ENCODE measurements at places on chromosomes 4 and X.

DNA sequence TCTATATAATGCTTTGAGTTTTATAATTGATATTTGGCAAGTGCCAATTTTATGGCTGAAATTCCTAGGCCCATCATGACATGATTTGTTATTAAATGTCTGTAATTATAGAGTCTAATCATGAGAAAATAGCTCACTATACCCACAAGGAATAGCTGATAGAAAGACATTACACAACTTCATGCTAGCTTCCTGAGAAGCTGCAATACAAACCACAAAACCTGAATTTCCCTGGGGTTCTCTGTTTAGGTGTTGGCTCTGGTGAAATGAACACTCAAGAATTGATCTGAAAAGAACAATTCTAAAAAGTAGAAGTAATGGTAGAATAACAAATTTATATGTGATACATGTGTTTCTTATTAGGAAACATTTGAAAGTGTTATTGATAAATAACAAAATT, 169.6 kb downstream of the GASK1B start:
- DNase-seq, result no peak
- H3K27me3 ChIP-seq, result no peaks in the 10 kb centered on the region

DNA sequence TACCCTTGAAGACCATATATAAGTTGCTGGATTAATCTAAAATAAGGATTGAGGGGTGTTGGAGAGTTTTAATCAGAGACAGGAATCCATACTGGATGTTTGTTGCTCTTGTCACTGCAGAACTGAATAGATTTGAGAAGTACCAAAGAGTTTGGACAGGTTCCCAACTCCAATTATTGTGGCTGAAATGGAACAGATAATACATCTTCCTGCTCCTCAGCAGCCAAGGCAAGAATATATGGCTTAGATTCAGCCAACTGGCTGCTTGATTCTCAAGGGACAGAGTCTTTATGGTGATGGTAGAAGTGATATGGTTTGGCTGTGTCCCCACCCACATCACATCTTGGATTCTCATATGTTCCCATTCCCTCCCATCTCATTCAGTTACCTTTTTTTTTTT, 97.0 kb upstream of the PDHA2 start:
- no peaks in the 10 kb centered on the region for H3K4me1 ChIP-seq
- DNase-seq, result no peak
- H3K27ac ChIP-seq, result no peak overlapping the region
- H3K4me3 ChIP-seq, result no peak overlapping the region
- H3K36me3 ChIP-seq, result no peaks in the 10 kb centered on the region

DNA sequence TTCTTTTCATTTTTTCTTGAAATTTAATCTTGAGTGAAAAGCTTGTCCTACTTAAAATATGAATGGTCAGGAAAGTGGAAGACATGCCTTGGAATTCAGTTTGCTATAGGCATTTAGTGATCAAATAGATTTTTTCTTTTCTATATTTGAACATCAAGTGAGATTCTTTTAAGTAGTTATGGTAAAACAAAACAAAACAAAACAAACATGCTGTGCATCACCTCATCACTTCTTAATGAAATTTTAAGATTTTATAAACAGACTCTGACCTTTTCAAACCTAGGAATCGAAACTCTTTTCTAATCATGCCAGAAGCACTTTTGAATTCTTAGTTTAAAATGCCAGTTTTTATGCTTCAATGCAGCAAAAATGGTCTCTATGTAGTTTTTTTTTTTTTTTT, 62.8 kb downstream of the CNKSR2 start:
- H3K36me3 ChIP-seq, result no peaks in the 10 kb centered on the region
- H3K27me3 ChIP-seq, result no peaks in the 10 kb centered on the region
- H3K4me1 ChIP-seq, result no peaks in the 10 kb centered on the region
- H3K27ac ChIP-seq, result no peak overlapping the region
- DNase-seq, result no peak

GRCh38 chr4:7629501-7630254, 194.9 kb upstream of the PSAPL1 start:
- no peaks in the 10 kb centered on the region for H3K27me3 ChIP-seq
- H3K4me1 ChIP-seq, result no peaks in the 10 kb centered on the region
- no peak for DNase-seq
- H3K27ac ChIP-seq, result no peak overlapping the region
- no peaks in the 10 kb centered on the region for H3K36me3 ChIP-seq

DNA sequence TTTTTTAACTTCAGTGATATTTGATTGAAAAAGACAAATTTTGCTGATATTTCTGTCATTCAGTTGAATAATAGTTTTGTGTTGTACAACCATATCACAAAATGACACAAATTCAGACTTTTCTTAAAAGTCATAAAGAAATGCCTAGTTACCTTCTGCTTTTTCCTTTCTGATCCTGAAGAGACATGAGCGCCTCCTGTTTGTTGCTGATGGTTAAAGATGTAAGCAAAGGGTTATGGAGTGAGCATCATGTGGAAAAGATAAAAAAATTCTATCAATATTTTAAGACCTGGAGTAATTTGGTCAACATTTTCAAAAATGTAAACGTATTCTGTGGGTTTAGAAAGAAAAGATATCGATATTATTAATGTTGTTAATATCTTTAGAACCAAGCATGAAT, 669.9 kb upstream of the NR3C2 start:
- no peaks in the 10 kb centered on the region for H3K36me3 ChIP-seq
- no peaks in the 10 kb centered on the region for H3K4me1 ChIP-seq
- H3K27ac ChIP-seq, result no peak overlapping the region

DNA sequence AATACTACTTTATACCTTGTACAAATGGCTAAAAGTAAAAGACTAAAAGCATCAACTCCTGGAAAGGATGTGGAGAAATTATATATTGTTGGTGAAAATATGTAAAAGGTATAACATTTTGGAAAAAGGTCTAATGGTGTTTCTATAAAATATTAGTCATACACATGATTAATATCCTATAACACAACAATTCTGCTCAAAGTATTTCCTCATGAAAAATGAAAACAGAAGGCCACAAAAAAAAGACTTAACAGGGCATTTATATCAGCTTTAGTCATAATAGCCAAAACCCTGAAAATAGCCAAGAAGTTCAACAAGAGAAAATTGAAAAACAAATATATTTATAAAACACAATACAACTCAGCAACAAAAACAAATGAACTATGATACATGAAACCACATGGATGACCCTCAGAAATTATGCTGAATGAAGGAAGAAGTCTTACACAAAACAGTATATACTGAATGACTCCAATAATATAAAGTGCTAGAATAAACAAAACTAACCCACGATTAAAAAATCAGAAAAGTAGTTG, 38.8 kb downstream of the TBCK start:
- H3K36me3 ChIP-seq, result peaks cover 13% of the 10 kb centered on the region
- no peaks in the 10 kb centered on the region for H3K27me3 ChIP-seq

- no peaks in the 10 kb centered on the region for H3K4me1 ChIP-seq
- H3K27ac ChIP-seq, result no peak overlapping the region
- H3K27me3 ChIP-seq, result no peaks in the 10 kb centered on the region
Observed at GRCh38 chrX:136736690-136737089, 44.0 kb downstream of the ARHGEF6 start.
